ENCODE measurements at places on chromosomes 16 and 17.
A peak's percentile ranks its signal among the peaks of the same experiment; 100 is the strongest.

DNA sequence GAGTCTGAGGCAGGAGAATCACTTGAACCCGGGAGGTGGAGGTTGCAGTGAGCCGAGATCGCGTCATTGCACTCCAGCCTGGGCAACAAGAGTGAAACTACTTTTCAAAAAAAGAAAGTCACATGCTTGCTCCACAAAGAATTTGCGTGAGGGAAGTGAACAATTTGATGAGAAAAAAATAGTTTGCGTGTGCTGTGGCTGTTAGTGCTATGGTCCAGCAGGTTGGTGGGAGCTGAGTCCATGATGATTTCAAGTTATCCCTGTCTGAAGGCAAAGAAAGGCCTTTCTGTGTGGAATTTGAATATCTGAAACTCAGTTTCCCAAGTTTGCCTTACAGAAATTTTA lies 21.0 kb downstream of the PRCD start:
- DNase-seq, result no peak

DNA sequence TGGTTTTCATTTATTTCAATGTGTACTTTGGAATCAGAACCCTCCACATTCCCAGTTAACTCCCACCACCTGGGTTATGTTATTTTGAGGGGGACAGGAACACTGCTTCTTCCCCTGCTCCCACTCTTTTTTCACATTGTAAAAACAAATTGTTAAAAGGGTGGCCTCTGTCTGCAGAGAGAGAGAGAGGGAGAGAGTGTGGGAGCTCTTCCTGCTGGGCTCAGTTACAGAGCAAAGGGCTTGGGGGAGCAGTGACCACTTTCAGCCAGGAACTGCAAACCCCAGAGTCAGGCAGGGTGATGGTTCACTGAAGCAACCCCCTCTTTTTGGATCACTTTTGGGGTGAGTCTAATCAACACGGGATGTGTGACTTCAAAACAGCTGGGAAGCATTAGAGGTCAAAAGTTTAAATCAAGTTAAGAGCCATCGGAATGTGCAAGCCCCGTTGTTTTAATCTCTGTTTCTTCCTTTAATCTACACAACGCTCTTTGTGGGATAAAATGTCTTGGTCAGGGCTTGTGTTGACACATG lies 577.0 kb upstream of the CDH11 start:
- DNase-seq, result no peak

DNA sequence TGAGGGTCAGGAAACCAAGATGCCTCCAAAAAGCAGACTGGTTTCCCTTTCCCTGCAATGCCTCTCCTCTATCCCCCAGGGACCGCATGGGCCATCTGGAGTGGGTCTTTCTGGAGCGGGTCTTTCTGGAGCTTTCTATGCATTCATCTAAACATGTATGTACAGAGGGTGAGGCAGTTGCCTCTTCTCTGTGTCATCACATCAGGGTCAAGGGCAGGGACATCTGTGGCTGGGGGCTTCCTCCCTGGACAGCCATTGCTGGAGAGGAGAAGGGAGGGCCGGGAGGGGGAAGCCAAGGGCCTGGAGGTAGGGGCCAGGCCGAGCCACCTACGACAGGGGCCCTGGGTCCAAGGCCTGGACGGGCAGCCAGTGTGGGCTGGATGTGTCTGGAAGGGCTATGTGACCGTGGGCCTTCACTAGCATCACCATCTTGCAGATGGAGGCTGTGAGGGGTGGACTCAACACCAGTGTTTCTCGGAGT lies 840 bp downstream of the ADCY7 start:
- no peak for DNase-seq

DNA sequence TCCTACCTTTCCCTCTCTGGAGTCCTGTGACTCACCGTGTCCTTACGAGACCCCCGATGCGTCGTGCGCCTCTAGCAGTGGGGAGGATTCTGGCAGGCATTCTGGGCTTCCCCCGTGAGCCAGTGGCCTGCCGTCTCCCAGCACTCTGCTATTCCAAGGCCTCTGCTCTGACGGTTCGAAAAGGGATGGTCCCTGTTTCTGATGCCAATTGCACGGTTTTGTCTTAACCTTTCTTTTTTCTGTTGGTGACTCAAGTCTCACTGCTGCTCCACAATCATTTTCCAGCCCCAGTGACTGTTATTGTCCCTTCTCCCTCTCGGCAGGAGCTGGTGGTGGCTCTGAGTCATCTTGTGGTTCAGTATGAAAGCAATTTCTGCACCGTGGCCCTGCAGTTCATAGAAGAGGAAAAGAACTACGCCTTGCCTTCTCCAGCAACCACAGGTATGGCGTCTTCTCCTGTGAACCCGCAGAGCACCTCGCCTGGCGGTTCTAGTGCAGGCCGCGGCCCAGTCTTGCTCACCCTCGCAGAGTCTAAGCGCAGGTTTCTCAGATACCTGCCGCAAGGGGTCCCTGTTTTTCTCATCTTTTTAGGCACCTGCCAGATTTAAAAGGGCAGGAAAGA lies 100.1 kb upstream of the CHMP6 start:
- DNase-seq, result peak; percentile 19

DNA sequence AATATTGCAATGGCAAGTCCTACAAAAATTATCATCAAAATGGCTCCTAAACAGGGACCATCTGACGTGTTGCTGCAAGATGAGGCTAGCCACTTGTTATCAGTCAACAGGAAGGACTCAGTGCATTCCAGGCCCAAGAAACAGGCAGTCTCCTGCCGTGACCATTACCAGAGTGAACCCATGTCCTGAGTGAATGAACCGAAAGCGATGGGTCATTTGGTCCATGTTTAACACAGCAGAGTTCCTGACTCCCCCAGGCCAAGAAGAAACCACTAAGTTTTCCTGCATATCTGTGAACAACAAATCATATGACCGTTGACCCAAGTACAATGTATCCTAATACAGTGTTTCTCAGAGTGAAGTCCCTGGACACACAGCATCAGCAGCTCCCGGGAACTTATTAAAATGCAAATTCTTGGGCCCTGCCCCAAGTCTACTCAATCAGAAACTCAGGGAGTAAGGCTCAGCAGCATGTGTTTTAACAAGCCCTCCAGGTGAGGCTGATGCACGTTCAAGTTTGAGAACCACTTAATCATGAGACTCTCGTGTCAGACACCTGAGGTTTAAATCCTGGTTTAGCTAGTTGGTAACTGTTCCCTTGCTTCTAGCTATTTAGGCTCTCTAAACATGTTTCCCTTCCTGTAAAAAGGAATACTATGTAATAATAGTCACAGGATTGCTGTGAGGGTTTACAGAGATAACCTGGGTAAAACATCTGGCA lies 429.4 kb upstream of the MAF start:
- DNase-seq, result no peak

GRCh38 chr17:43135454-43135819 lies 10.3 kb upstream of the BRCA1 start:
- DNase-seq, result no peak

DNA sequence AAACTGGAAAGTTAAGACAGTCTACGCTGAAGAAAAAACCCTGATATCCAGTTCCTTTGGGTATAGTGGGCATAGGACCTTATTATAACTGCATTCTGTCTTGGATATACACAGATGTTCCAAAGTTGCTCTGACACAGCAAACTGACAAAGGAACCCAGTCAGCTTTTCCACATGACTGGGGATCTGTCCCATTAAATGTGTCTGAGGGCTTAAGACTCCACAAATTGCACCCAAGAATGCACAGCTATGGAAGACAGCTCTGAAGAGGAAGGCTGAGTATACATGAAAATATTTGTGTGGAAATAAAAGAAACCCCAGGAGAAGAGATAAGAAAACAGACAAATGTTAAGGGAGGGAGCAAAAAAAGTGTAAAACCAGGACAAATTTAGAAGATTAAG lies 114.1 kb downstream of the SPAG9 start:
- DNase-seq, result no peak

GRCh38 chr17:28553000-28553505 lies 629 bp upstream of the UNC119 start:
- DNase-seq, result no peak

GRCh38 chr17:44262654-44263225 lies 5.2 kb downstream of the SLC4A1 start:
- DNase-seq, result no peak

DNA sequence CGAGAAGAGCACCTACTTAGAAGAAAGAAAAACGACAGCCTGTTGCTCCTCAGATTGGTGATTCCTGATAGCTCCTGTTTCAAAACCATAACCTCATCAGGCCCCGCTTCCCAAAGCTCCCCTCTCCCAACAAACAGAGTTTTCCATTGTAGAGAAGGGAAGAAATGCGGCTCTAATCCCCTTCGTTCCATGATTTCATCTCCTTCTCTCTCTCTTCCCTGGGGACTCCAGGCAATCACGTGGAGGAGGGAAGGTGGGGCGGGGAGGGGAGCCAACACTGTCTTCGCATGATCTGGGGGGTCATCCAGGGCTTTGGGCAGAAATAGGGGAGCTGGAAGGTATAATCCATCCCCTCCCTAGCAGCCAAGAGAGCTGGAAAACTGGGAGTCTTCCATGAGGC lies 43.4 kb downstream of the MEOX1 start:
- DNase-seq, result no peak

GRCh38 chr17:17361543-17361866 lies 58.3 kb downstream of the NT5M start:
- DNase-seq, result no peak

GRCh38 chr17:71922439-71922838 lies 198.4 kb upstream of the SOX9 start:
- no peak for DNase-seq

DNA sequence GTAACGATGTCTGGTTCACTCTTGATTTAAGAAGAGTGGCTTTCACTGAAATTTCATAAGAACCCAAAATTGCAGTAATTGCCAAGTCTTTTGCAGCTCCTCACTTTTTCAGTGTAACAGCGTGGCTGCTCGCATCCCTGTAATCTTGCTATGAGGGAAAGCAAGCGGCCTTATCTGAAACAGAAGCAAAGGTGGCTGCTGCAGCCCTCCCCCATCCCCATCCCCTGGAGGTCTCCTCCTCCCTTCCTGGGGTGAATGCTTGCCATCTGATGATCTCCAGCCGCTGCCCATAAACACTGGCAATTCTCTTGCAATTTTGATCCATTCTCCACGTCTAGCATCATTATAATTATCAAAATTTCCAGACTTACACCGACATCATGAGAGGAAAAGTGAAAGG lies 182.5 kb upstream of the ASIC2 start:
- no peak for DNase-seq

DNA sequence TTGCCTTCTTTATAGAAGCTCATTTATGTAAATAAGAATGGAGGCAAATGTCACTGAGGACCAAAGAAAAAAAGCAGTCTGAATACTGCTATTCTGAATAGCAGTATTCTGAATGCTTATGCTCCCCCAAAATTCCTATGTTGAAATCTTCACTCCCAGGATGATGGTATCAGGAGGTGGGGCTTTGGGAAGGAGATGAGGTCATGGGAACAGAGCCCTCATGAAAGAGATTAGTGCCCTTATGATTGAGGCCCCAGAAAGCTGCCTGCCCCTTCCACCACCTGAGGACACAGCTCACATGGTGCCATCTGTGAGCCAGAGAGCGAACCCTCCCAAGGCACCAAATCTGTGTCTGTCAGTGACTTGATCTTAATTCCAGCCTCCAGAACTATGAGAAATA lies 28.8 kb downstream of the HEATR6 start:
- no peak for DNase-seq
